ENCODE measurements at places on chromosomes 7 and 10. TPM values are rescaled to one million over a fixed set of nuclear protein-coding genes. Genes with fewer than 3 reads are reported as not detected.

GRCh38 chr7:12423355-12423996 lies 19.8 kb upstream of the VWDE start:
- DNase-seq = no peak

GRCh38 chr7:158273138-158273651 lies 314.4 kb downstream of the PTPRN2 start:
- no peak for DNase-seq

DLD gene
- 49.4 TPM for total RNA-seq

DNA sequence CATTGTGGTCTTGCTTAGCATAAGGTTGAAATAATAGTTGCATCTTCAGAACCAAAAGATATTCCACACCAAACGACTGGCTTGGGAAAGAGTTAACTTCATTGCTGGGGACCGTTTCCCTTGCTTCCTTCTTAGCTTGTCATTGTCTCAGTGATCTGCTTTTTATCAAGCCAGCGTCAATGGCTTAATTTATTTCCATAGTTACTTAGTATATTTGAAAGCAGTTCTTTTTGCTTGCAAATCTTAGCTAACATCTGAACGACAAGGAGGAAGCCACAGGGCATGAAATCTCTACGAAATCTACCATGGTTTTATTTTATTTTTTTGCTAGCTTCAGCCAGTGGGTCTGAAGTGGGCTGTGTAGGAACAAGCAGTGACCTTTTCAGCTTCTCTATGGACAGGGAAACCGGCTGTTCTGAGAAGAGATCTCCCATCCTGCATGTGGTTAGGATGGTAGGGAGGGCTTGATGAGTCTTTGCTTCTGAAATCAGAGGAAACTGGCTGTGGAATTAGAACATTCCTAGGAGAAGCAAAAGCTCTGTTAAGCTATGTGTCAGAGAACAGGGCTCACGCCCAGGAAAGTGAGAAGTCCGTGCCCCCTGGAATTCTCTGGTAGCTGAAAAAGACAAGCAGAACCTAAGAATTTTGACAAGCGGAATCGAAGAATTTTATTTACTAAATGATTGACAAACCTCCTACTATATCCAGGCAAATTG lies 8.0 kb downstream of the SLC18A2 start:
- no peak for DNase-seq

All from T-helper 17 cell (primary cell).